ENCODE measurements at places on chromosomes 3 and 15. TPM values are rescaled to one million over a fixed set of nuclear protein-coding genes. Genes with fewer than 3 reads are reported as not detected.

ANKDD1A gene
- polyA plus RNA-seq = 5.4 TPM

ROPN1 gene
- polyA plus RNA-seq = 0.29 TPM

STRIT1 gene
- polyA plus RNA-seq = not detected

IL17RC gene
- polyA plus RNA-seq = 17.3 TPM

FILIP1L gene
- 75.5 TPM for polyA plus RNA-seq

GOLGA8S gene
- 0.02 TPM for polyA plus RNA-seq

C3orf70 gene
- 0.79 TPM for polyA plus RNA-seq

GNB4 gene
- polyA plus RNA-seq = 88.5 TPM

SLC9C1 gene
- polyA plus RNA-seq = not detected

TM4SF18 gene
- polyA plus RNA-seq = not detected

FEZF2 gene
- polyA plus RNA-seq = not detected

ABTB1 gene
- 19.5 TPM for polyA plus RNA-seq

GNAT1 gene
- not detected for polyA plus RNA-seq

DNAH12 gene
- not detected for polyA plus RNA-seq

ACKR4 gene
- 0.20 TPM for polyA plus RNA-seq

SHC4 gene
- polyA plus RNA-seq = 5.1 TPM

GOLGA6L10 gene
- polyA plus RNA-seq = 0.99 TPM

ATP13A5 gene
- not detected for polyA plus RNA-seq

CDC25A gene
- polyA plus RNA-seq = 2.1 TPM

DYNLT2B gene
- 9.8 TPM for polyA plus RNA-seq

SSUH2 gene
- 0.12 TPM for polyA plus RNA-seq

DUOXA2 gene
- not detected for polyA plus RNA-seq

A4GNT gene
- polyA plus RNA-seq = not detected

ACP3 gene
- 0.71 TPM for polyA plus RNA-seq

ZNF80 gene
- not detected for polyA plus RNA-seq

SI gene
- polyA plus RNA-seq = not detected

UROC1 gene
- not detected for polyA plus RNA-seq

TGM4 gene
- 0.12 TPM for polyA plus RNA-seq

EIF4E3 gene
- polyA plus RNA-seq = 2.5 TPM

RASL12 gene
- 11.4 TPM for polyA plus RNA-seq

All from AG04450 (cell line).